Sigmoid colon (tissue), 7 donors: ENCODE measurements at places on chromosomes 12 and 14. TPM values are rescaled to one million over a fixed set of nuclear protein-coding genes. Genes with fewer than 3 reads are reported as not detected.

DNA sequence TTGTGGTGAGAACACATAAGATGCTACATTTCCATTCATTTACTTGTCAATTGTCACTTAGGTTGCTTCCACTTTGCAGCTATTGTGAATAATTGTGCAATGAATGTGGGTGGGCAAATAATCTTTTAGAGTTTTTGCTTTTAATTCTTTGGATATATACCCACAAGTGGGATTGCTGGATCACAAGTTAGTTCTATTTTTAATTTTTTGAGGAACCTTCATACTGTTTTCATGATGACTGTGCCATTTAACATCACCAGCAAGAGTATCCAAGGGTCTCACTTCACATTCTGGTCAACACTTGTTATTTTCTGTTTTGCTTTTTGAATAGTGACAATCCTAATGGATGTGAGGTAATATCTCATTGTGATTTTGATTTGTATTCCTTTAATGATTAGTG lies 10.5 kb downstream of the CLEC6A start:
- no peaks in the 10 kb centered on the region for H3K36me3 ChIP-seq
- no peak overlapping the region for H3K27ac ChIP-seq
- no peak for DNase-seq
- H3K4me1 ChIP-seq = no peaks in the 10 kb centered on the region
- no peak overlapping the region for H3K4me3 ChIP-seq
- no peaks in the 10 kb centered on the region for H3K27me3 ChIP-seq

GRCh38 chr14:99425272-99425681 lies 55.4 kb downstream of the SETD3 start:
- no peaks in the 10 kb centered on the region for H3K4me1 ChIP-seq
- H3K27me3 ChIP-seq = no peaks in the 10 kb centered on the region
- H3K4me3 ChIP-seq = no peak overlapping the region
- H3K36me3 ChIP-seq = peaks cover 4% of the 10 kb centered on the region
- no peak overlapping the region for H3K27ac ChIP-seq

The OR6C2 gene
- total RNA-seq = not detected

The TMPRSS12 gene
- total RNA-seq = not detected

The ISCA2 gene
- 8.6 TPM for total RNA-seq

DNA sequence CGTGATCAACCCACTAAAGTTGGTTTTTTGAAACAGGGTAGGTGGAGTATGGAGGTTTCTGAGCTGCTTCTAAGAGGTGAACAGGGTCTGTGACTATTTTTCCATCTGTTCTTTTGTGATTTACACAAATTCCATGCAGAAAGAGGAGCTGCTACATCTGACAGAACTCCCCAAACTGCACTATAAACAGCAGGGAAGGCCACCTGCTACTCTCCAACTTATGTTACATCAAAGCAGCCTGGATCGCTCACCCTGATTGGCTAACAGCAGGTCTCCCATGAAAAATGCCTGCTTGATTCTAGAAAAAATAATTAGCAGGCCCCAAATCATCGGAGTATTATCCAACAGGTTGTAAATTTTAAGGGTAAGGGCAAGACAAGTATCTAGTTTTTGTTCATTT lies 282.9 kb upstream of the FLRT2 start:
- H3K4me1 ChIP-seq = no peaks in the 10 kb centered on the region
- H3K27ac ChIP-seq = no peak overlapping the region
- H3K27me3 ChIP-seq = no peaks in the 10 kb centered on the region

- H3K27ac ChIP-seq = no peak overlapping the region
- H3K27me3 ChIP-seq = no peaks in the 10 kb centered on the region
- H3K4me3 ChIP-seq = no peak overlapping the region
- H3K4me1 ChIP-seq = no peaks in the 10 kb centered on the region
Observed at GRCh38 chr14:97878206-97878605, 1081.0 kb downstream of the VRK1 start.

- no peak overlapping the region for H3K4me3 ChIP-seq
- peaks cover 100% of the 10 kb centered on the region for H3K36me3 ChIP-seq
- no peaks in the 10 kb centered on the region for H3K27me3 ChIP-seq
- peaks cover 7% of the 10 kb centered on the region for H3K4me1 ChIP-seq
- peak; percentile 64 for DNase-seq
Observed at GRCh38 chr12:57159311-57159710, 11.9 kb upstream of the LRP1-AS start.

DNA sequence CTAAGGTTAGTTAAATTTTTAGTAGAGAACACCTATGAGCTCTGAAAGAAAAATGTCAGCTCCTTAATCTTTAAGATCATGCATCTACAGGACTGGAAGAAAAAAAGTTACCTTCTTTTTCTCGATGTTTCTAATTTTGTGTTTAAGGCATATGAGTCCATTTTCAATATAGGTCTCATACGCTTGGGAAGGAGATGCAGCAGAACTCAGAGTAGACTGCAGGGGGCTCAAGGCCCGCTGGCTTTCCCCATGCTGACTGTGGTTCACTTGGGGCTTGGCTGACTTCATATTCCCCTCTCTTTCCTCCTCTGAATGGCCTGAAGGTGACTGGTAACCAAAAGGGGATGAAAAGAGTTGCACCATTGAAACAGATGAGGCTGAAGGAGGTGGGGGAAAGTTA lies 1.5 kb downstream of the CAPRIN2 start:
- DNase-seq = no peak
- H3K27ac ChIP-seq = no peak overlapping the region
- no peaks in the 10 kb centered on the region for H3K36me3 ChIP-seq
- H3K4me1 ChIP-seq = peaks cover 19% of the 10 kb centered on the region

DNA sequence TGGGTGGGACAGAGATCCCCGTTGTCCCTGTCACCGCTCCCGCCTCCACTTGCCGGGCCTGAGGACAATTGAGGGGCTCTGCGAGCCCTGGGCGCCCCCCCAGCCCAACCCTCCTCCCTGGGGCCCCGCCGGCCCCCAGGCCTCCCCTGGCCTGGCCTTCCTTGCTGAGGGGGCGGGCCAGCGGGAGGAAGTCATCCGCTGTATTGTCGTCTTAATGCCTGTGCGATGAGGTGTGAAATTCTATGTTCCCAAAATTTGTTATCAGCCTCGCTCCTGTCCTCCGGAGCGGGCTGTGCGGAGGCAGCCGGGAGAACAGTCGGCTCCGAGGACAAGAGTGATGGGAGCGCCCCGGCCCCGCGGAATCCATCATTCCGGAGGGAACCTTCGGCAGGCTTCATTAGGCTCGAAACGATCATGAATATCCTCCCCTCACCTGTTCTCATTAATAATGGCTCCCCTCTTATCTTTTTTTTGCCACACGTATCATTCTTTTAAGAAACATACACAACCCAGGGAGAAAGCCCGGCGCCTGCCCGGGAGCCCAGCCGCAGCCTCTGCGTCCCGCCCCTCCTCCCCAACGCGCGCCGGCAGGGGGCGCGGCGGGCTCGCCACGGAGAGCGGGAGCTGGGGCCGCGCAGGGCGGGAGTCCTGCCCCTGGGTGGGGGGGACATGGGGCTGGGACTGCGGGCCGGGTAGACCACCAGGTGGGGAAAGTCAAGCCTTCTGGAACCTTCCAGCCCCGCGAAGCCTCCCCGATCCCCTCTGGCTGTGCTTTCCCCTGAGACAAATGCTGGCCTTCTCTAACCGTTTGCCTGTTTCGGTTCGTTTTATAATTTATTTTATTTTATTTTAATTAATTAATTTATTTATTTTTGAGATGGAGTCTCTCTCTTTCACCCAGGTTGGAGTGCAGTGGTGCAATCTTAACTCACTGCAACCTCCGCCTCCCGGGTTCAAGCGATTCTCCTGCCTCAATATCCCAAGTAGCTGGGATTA lies 17.1 kb upstream of the DLK1 start:
- peaks cover 19% of the 10 kb centered on the region for H3K4me1 ChIP-seq
- no peak for DNase-seq

DNA sequence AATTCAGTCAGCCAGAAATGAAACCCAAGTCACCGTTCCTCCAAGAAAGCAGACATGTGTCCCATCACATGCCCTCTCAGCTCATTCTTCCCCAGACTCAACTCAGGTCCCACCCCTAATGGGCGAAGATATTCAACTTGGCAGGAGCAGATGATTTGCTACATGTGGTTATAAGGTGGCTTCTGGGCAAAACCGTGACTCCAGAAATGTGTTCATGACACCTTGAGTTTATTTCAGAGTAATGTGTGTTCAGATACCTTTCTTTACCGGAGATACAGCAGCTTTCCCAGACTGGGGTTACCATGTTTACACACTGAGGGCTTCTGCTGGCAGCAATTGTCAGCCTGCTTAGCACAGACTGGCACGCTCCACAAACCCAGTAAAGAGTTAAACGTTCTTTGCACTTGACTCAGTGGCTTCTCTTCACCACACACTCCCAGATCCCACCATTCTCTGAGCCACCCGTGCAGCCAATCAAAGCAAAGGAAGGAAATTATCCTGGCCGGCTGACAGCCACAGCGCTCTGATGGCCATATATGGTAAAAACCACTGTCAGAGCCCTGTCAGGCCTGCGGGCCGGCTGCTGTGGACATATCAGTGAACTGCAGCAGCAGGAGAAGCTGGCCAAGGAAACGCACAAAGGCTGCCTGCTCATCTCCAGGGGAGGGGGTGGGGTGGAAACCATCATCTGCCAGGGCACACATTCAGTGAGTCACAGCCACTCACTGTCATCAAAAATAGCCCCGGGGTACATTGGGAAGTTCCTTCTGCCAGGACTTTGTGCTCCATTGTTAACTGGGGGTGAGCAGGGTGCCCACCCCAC lies 39.9 kb downstream of the CORO1C start:
- no peaks in the 10 kb centered on the region for H3K36me3 ChIP-seq
- H3K27me3 ChIP-seq = no peaks in the 10 kb centered on the region
- H3K4me3 ChIP-seq = peak overlapping the region; percentile 23
- peak; percentile 99 for DNase-seq
- peak overlapping the region; percentile 95 for H3K27ac ChIP-seq
- peaks cover 91% of the 10 kb centered on the region for H3K4me1 ChIP-seq
